Amniotic stem cell (primary cell): ENCODE measurements at places on chromosomes 1 and 21.

DNA sequence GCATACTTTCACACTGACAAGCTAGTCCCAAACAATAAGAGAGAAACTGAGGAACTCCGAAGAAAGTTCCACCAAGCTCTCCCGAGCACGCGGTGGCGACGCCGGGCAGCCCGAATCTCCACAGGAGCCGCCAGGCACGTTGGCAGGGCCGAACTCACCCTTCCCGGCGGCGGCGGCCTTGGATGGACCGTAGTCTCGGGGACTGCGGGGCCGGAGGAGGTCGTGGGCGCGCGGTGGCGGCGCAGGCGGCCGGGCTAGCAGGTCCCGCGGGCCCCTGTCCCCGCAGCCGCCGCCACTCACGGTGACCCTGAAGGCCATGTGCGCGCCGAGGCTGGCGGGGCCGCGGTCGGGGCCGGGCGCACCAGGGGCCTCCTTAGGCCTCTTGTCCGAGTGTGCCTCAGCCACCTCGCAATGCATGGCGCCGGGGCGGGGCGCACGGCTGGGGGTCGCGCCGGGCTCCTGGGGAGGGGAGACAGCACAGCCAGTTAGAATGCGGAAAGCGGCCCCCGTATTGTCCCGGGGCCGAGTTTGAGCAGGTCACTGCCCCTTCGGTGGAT, 1.2 kb downstream of the GLIS1 start:
- no peak for DNase-seq

DNA sequence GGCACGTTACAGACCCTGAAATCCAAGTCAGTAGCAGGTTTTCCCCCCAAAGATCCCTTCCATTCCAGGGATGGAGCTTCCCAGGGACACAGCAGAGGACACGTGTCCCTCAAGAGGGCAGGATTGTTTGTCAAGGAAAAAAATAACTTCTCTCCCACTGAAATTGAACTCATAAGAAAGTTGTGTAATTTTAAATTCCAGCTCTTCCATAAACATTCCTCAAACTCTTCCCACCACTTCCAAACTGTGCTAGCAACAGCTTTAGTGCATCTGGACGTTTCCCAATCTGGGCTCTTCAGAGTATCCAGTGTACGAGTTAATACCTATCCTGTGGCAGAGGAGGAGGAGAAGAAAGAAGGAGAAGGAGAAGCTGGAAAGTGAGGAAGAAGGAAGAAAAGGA, 79.6 kb downstream of the PSMG1 start:
- DNase-seq, result no peak

GRCh38 chr1:166379447-166379846, 212.6 kb upstream of the FAM78B start:
- DNase-seq, result no peak

GRCh38 chr1:158534496-158534895, 19.7 kb downstream of the OR6Y1 start:
- no peak for DNase-seq

DNA sequence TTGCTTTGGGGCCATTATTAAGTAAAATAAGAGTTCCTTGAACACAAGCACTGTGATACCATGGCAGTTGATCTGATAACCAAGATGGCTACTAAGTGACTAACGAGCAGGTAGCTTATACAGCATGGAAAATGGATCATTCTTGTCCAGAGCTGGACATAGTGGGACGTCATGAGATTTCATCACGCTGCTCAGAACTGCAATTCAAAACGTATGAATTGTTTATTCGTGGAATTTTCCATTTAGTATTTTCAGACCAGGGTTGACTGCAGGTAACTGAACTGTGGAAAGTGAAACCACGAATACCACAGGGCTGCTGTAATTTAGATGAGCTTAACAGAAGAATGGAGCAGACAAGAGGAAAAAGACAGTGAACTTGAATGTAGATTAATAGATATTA, 38.9 kb downstream of the CCDC18 start:
- no peak for DNase-seq

DNA sequence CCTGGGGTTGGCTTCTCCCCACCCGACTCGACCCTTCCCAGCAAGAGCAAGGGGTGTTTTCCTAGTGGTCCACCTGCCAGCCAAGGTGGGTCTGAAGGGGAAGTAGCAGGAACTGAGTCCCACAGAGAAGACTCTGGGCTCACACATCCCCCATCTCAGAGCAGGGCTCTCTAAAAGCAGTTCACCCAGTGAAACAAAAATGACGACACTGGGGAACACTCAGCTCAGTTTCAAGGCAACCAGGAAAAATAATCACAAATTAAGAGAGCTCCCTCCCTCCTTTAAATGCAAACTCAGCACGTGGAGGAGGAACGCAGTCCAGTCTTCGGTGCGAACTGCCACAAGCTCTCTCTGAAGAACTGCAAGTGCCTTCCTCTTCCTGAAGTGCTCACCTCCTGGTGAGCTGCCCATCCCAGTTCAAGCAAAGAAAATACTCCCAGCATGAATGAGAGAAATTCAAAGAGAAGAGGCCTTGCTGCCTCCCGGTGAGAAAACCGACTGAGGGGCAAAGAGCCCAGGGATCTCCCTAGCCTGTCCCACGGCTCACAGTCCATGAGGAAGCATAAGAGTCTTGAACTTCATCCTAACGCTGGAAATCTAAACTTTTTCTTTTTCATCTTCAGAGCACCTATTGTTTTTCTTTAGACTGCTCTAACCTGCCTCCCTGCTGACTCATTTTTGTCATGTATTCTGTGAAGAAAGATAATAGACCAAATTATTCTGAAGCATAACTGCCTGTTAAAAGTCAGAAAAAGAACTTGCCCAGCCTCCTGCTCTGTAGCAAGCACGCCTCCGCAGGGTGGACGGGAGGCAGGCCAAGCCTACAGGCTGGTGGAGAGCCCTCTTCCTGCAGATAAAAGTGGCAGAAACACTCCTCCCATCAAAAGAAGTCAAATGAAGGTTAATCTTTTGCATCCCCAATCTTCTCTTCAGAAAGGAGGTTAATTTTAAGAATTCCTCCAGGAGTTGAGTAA, 281.4 kb downstream of the HHIPL2 start:
- DNase-seq, result no peak

- no peak for DNase-seq
Measured at GRCh38 chr21:35102488-35103371, 53.6 kb upstream of the RUNX1 start.
